ENCODE measurements at places on chromosomes 11 and 22.

- H3K4me1 ChIP-seq: peaks cover 19% of the 10 kb centered on the region
- H3K4me3 ChIP-seq: no peak overlapping the region
- DNase-seq: no peak
Measured at GRCh38 chr11:77073328-77074001, 6.7 kb downstream of the CAPN5 start.

DNA sequence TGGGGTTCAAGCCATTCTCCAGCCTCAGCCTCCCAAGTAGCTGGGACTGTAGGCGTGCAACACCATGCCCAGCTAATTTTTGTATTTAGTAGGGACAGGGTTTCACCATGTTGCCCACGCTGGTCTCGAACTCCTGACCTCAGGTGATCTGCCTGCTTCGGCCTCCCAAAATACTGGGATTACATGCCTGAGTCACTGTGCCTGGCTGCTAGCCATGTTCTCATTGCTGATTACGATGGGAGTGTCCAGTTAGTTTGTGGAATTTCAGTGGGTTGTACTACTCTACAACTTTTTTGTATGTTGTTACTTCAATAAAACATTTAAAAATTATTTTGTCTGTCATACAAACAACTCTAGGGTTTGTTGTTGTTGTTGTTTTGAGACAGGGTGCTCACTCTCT is 4.8 kb upstream of the VPS11 start:
- H3K4me3 ChIP-seq: no peak overlapping the region
- peaks cover 20% of the 10 kb centered on the region for H3K4me1 ChIP-seq
- H3K36me3 ChIP-seq: peaks cover 7% of the 10 kb centered on the region

- no peak overlapping the region for H3K27ac ChIP-seq
- H3K36me3 ChIP-seq: no peaks in the 10 kb centered on the region
- peaks cover 16% of the 10 kb centered on the region for H3K27me3 ChIP-seq
- H3K4me1 ChIP-seq: no peaks in the 10 kb centered on the region
- H3K4me3 ChIP-seq: no peak overlapping the region
Measured at GRCh38 chr22:18952022-18952421, 15.9 kb upstream of the PRODH start.

DNA sequence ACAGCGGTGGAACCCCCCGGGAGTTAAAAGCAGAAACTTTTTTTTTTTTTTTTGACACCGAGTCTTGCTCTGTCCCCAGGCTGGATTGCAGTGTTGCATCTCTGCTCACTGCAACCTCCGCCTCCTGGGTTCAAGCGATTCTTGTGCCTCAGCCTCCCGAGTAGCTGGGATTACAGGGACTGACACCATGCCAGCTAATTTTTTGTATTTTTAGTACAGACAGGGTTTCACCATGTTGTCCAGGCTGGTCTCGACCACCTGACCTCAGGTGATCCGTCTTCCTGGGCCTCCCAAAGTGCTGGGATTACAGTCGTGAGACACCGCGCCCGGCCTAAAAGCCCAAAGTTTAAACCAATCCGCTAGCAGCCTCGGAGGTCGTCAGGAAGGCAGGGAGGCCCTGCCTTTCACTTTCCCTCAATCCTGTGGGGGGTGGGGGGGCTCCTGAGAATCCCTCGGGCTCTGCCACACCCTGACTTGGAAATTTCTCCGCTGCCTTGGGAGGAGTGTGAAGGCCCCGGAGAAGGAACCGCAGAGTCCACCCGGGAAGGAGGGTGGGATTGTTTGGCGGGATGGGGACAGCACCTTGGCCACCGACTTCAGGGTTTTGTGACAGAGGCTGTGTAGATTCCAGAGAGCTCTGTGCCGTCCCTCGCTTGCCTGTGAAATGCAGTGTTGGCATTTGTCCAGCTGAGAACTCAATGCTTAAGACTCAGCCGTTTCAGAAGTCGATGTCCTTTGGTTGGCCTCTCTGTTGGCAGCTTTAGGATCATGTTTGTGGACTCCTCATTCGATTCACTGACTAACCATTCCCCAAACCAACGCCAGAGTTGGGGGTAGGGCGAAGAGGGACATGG is 1.0 kb downstream of the ARHGAP8 start:
- no peak overlapping the region for H3K27ac ChIP-seq
- DNase-seq: no peak
- peaks cover 62% of the 10 kb centered on the region for H3K27me3 ChIP-seq
- H3K4me3 ChIP-seq: no peak overlapping the region

GRCh38 chr11:12653729-12654128 is 20.5 kb upstream of the TEAD1 start:
- H3K36me3 ChIP-seq: no peaks in the 10 kb centered on the region
- H3K27me3 ChIP-seq: peaks cover 2% of the 10 kb centered on the region
- no peak overlapping the region for H3K4me3 ChIP-seq

GRCh38 chr22:34036931-34037330 is 116.7 kb upstream of the LARGE1 start:
- H3K4me1 ChIP-seq: no peaks in the 10 kb centered on the region
- no peaks in the 10 kb centered on the region for H3K36me3 ChIP-seq
- H3K27me3 ChIP-seq: no peaks in the 10 kb centered on the region
- no peak overlapping the region for H3K4me3 ChIP-seq
- H3K27ac ChIP-seq: no peak overlapping the region

GRCh38 chr11:19430754-19431398 is 190.1 kb upstream of the E2F8 start:
- H3K27ac ChIP-seq: no peak overlapping the region
- H3K4me3 ChIP-seq: no peak overlapping the region
- no peaks in the 10 kb centered on the region for H3K36me3 ChIP-seq
- H3K27me3 ChIP-seq: peaks cover 15% of the 10 kb centered on the region
- no peaks in the 10 kb centered on the region for H3K4me1 ChIP-seq
- no peak for DNase-seq

GRCh38 chr11:695288-695537 is 191 bp upstream of the DEAF1 start:
- no peak for DNase-seq
- H3K36me3 ChIP-seq: peaks cover 15% of the 10 kb centered on the region
- H3K27me3 ChIP-seq: no peaks in the 10 kb centered on the region
- H3K4me3 ChIP-seq: peak overlapping the region; percentile 86
- peak overlapping the region; percentile 94 for H3K27ac ChIP-seq
- H3K4me1 ChIP-seq: peaks cover 42% of the 10 kb centered on the region

DNA sequence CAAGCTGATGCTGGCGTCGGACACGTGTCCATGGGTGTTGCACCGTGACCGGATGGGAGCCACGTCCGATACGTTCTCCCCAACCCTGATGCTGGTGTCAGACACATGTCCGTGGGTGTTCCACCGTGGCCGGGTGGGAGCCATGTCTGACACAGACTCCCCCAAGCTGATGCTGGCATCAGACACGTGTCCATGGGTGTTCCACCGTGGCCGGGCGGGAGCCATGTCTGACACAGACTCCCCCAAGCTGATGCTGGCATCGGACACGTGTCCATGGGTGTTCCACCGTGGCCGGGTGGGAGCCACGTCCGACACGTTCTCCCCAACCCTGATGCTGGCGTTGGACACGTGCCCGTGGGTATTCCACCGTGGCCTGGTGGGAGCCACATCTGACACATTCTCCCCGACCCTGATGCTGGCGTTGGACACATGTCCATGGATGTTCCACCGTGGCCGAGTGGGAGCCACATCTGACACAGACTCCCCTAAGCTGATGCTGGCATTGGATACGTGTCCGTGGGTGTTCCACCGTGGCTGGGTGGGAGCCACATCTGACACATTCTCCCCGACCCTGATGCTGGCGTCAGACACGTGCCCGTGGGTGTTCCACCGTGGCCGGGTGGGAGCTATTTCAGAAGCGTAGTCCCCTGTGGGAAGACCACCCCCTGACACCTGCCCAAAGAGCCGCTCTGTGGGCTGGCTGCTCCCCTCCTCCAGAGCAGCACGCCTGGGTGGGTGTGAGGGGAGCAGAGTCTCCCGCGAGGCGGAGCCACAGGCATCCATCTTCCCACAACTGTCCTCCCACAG is 20.0 kb downstream of the SELENOO start:
- H3K36me3 ChIP-seq: peaks cover 17% of the 10 kb centered on the region
- H3K4me3 ChIP-seq: no peak overlapping the region
- H3K27ac ChIP-seq: no peak overlapping the region

- H3K4me3 ChIP-seq: no peak overlapping the region
- no peak for DNase-seq
- no peaks in the 10 kb centered on the region for H3K27me3 ChIP-seq
- no peak overlapping the region for H3K27ac ChIP-seq
- H3K4me1 ChIP-seq: no peaks in the 10 kb centered on the region
Measured at GRCh38 chr22:26008587-26008986, 160.7 kb upstream of the SEZ6L start.

GRCh38 chr22:20422271-20423007 is 15.2 kb downstream of the SCARF2 start:
- no peak overlapping the region for H3K27ac ChIP-seq
- H3K4me1 ChIP-seq: peaks cover 2% of the 10 kb centered on the region
- H3K36me3 ChIP-seq: peaks cover 1% of the 10 kb centered on the region
- peaks cover 22% of the 10 kb centered on the region for H3K27me3 ChIP-seq
- DNase-seq: no peak

- H3K36me3 ChIP-seq: peaks cover 7% of the 10 kb centered on the region
- no peak overlapping the region for H3K4me3 ChIP-seq
- H3K27me3 ChIP-seq: no peaks in the 10 kb centered on the region
- H3K27ac ChIP-seq: no peak overlapping the region
- no peak for DNase-seq
- H3K4me1 ChIP-seq: peaks cover 9% of the 10 kb centered on the region
Measured at GRCh38 chr11:47532597-47533213, 20.2 kb downstream of the CELF1 start.

DNA sequence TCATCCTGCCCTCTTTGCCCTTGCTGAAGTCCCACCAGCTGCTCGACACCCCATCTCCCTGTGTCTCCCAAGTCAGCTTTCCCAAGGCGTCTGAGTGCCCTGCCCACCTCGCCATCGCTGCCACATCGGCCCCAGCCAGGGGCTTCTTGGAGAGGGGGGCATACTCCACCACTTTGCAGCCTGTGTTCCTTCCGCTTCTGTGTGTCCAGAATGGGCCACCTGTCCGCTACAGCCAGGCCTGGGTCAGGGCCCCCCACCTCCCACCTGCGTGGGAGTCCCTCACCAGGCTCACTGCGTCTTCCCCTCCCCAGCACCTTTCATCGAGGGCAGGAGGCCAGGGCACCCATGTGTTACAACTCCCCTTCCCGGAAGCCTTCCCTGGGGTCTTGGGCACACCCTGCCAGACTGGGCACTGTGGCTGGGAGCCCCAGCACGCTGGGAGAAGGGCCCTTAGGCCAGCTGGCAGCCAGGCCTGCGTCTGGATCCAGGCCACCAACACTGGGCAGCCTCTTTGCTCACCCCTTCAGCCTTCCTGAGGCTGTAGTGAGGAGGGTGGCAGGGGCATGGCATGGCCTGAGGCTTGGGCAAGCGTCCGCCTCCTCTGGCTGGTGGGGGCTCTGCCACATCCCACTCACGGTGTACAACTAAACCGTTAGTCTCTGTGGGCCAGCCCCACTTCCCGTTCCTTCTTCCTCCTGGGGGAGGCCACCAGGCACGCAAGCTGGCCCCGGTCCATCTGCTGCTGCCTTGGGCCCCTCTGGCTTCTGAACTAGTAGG is 13.4 kb downstream of the CPT1A start:
- no peak for DNase-seq
- no peak overlapping the region for H3K4me3 ChIP-seq
- H3K27ac ChIP-seq: no peak overlapping the region
- peaks cover 10% of the 10 kb centered on the region for H3K4me1 ChIP-seq
- H3K36me3 ChIP-seq: peaks cover 9% of the 10 kb centered on the region
- no peaks in the 10 kb centered on the region for H3K27me3 ChIP-seq

DNA sequence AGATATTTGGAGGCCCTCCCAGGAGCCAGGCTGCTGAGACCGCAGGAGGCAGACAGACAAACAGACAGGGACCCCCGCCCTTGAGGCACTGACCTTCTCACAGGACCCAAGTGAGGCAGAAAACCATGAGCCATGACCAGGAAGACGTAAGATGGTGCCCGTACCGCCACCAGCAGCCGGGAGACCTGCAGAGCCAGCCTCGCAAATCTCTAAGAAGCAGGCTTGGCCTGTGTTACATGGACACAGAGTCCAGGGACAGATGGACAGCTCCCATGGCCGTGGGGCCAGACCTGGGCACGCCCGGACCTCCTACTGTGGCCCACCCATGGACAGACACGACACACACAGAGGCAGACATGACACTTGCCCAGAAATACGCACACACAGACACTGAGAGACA is 30.7 kb upstream of the TOLLIP start:
- H3K4me1 ChIP-seq: peaks cover 10% of the 10 kb centered on the region
- H3K4me3 ChIP-seq: no peak overlapping the region
- no peak for DNase-seq
- peaks cover 1% of the 10 kb centered on the region for H3K36me3 ChIP-seq
- no peak overlapping the region for H3K27ac ChIP-seq
- peaks cover 14% of the 10 kb centered on the region for H3K27me3 ChIP-seq

- no peak for DNase-seq
- H3K27ac ChIP-seq: no peak overlapping the region
- H3K4me3 ChIP-seq: no peak overlapping the region
- peaks cover 55% of the 10 kb centered on the region for H3K27me3 ChIP-seq
Measured at GRCh38 chr11:111910676-111911562, 651 bp downstream of the CRYAB start.

- H3K27ac ChIP-seq: no peak overlapping the region
- H3K27me3 ChIP-seq: no peaks in the 10 kb centered on the region
- DNase-seq: no peak
Measured at GRCh38 chr11:64322925-64323260, 5.0 kb downstream of the PRDX5 start.

- no peak overlapping the region for H3K4me3 ChIP-seq
- no peaks in the 10 kb centered on the region for H3K4me1 ChIP-seq
- no peaks in the 10 kb centered on the region for H3K36me3 ChIP-seq
- no peak for DNase-seq
- no peak overlapping the region for H3K27ac ChIP-seq
Measured at GRCh38 chr11:35814720-35815305, 129.0 kb upstream of the LDLRAD3 start.

DNA sequence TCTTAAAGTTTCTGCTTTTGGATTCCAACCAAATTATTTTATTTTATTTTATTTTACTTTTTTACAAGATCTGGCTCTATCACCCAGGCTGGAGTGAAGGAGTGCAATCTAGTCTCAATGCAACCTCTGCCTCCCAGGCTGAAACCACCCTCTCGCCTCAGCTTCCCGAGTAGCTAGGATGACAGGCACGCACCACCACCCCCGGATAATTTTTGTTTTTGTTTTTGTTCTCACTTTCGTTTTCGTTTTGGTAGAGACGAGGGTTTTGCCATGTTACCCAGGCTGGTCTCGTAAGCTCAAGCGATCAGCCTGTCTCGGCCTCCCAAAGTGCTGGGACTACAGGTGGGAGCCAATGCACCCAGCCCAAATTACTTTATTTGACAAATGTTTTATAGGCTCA is 219.8 kb downstream of the ETS1 start:
- H3K27ac ChIP-seq: no peak overlapping the region
- no peak for DNase-seq
- no peaks in the 10 kb centered on the region for H3K36me3 ChIP-seq
- H3K4me3 ChIP-seq: no peak overlapping the region
- H3K4me1 ChIP-seq: peaks cover 4% of the 10 kb centered on the region

Measured in T-helper 2 cell treated with Interferon-gamma antibody and Interleukin-4, amounts not matched to agents 5 μg/mL and 100 μg/mL, for 36 hours (primary cell).